ENCODE measurements at places on chromosomes 3 and 15.

DNA sequence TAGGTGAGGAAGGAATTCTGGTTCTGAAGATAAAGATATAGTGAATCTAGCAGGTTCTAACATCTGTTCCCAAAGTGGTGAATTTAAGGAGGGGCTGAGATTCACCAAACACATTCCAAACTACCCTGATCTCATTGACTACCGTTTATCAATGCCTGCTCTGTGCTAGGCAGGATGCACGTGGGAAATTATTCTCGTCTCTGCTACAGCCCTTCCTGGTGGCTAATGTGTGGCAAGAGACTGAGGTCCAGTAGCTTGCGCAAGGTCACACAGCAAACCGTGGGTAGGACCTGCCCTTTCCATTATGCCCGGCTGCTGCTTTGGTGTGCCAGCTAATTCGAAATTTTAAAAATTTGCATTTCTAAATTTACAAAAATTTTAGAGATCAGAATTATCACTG is 209.5 kb upstream of the TRIM42 start:
- DNase-seq: no peak

GRCh38 chr15:60371175-60372051 is 26.4 kb downstream of the ANXA2 start:
- DNase-seq: no peak

GRCh38 chr3:21944251-21944650 is 193.2 kb upstream of the ZNF385D start:
- DNase-seq: no peak

GRCh38 chr3:162507397-162507796 is 1010.8 kb downstream of the OTOL1 start:
- no peak for DNase-seq

DNA sequence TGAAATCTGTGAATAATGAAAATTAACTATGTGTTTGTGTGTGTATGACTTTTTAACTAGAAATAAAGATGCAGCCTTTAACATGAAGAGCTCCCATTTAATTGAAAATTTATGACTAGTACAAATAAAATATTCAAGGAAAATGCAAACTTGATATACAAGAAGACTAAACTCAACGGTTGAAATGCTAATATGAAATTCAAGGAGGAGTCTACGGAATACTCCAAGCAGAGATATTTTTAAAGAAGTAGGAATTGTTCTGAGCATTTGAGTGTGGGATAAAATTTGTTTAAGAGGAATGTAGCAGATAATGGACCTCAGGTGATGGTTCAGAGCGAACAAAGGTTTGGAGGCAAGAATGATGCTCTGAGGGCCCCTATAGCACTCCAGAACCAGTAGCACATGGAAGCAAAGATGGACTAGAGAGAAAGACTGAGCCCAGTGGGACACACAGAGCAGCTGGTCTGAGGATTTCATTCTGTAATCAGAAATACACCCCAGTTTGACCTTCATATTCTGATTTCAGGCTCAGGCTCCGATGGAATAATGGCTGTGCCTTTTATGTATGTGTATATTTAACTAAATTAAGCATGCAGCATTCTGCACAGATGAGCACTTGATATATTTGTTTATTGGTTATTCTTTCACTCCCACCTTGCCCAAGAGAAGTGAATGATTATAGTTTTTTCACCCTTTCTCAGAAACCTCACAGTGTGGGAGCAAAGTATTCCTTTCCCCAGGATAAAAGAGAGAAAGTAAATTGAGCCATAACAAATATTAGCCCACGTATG is 227.1 kb downstream of the ZPLD1 start:
- DNase-seq: no peak

GRCh38 chr15:95464509-95464908 is 866.0 kb upstream of the NR2F2 start:
- DNase-seq: no peak

DNA sequence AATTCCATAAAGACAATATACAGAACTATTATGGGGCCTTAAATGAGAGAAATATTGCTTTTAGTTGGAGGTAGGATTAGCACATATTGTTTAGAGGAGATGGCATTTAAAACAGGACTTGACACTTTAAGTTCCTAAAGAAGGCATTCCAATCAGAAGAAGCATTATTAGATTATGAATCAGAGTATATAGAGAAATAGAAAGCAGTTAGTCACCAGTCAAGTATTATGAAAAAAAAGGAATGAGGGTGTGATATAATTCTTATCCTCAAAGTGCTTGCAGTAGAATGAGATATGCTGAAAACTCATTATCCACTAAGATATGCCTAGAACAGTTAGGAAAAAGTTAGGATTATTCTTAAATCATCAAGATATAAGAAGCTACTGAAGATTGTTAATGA is 456.2 kb downstream of the ZNF385D start:
- no peak for DNase-seq

DNA sequence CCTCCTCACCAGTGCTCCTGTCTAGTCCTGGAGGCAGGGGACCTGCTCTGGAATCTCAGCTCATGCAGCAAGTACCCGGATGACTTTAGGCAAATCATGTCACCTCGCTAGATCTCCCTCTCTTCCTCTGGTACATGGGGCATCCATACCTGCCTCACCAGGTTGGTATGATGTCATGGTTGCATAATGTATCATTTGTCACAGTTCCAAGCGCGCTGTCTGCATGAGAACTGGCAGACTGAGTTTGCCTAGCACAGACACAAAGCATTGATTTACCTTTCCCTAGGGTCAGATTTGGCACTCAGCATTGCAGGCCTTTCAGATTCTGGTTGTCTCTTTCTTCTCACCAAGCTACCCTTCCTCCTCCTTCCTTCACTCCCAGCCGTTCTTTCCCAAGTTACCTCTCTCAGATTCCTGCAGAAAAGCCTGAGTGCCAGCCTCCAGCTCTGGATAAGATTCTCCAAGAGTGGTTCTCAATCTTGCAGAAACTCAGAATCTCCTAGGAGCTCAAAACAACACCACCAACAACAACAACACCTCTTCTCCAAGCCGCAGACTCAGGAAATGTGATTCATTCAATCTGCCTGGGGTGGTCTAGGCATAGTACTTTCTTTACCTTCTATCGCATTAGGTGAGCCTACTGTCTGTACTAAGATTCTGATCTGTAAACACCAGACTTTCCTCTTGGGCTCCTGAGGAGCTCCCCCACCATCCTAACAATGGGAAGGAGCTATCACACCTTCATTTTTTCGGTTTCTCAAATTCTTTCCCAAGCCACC is 29.5 kb downstream of the FAM43A start:
- no peak for DNase-seq
